ENCODE measurements at places on chromosomes 11 and 22.
A peak's percentile ranks its signal among the peaks of the same experiment; 100 is the strongest.

DNA sequence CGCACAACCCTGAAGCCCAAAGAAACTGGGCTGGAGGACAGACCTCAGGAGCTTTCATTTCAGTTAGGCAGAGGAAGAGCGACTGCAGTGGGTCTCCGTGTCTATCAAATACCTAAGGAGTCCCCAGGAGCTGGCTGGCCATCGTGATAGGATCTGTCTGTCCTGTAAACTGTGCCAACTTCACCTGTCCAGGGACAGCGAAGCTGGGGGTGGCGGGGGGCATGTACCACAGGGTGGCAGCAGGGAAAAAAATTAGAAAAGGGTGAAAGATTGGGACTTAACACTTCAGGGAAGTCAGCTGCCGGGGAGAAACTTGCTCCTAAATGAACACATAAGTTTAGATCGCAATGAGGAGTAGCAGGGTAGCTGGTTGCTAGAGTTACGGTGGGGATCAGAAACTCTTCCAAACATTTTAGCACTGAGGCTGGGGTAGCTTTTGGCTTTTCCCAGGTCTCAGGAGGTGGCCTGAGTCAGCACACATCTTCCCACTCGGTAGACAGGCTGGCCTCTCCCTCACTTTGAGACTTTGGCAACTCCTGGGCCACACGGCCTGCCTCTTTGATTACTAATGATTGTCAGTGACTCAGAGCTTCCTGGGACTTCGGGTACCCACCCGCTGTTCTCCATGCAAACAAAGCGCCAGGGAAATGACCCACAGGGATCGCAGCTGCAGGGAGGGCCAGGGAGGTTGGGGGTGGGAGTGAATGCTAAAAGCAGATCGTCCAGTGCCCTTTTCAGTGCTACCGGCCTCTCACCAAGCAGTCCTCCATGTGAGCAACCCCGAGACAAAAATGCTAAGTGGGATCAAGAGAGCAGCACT, 2.9 kb upstream of the MTFP1 start:
- DNase-seq = peak; percentile 85

GRCh38 chr11:103528046-103528445, 418.8 kb downstream of the DYNC2H1 start:
- no peak for DNase-seq

DNA sequence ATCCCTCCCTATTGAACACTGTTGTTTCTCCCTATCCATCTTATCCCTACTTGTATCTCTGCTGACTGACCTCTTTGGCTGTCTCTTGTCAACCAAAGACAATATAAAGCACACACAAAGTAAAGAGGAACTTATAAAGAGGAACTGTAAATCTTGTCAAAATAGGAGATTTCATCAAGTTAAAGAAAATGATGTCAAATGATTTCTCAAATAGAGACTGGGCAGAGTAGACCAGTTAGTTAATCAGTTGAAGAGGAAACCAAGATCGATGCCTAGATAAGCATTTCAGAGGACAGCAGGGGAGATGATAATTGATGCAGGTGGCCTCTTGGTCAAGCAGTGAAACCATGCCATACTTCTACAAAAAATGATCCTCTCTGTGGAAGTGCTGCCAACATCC, 22.7 kb downstream of the KCNQ1OT1 start:
- peak; percentile 77 for DNase-seq

GRCh38 chr11:130728185-130729180, 187.8 kb downstream of the SNX19 start:
- no peak for DNase-seq

- DNase-seq = no peak
These were observed 10.5 kb downstream of the EMID1 start for GRCh38 chr22:29216011-29216872.

DNA sequence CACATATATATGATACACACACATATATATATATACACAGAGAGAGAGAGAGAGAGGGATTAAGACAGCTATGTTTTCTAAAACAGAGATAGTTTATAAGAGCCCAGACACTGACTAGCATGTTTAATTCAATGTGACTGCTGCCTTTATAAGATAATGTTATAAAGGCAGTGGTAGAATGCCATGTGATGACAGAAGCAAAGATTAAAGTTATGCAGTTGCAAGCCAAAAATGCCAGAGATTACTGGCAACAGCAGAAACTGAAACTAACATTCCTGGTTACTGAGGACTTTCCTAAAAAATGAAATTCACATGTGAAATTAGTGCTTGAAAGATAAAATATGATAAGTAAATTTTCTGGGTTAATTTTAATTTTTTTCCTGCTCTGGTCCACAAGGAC, 1888.9 kb downstream of the LRRC4C start:
- DNase-seq = no peak

DNA sequence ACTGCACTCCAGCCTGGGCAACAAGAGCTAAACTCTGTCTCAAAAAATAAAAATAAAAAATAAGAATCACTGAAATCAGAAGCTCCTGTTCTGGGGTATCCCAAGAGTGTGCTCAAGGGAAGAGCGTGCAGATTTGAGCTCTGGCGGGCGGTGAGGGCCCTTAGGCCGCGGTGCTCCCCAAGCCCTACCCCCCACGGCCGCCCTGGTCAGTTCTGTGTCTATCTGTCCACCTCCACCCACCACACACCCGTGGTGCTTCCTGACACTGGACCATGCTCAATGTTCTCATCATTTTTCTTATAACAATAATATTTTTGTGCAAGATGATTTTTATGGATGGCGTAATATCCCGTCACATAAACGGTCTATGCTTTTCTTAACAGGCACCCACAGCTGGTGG, 71.1 kb downstream of the RTL6 start:
- no peak for DNase-seq

DNA sequence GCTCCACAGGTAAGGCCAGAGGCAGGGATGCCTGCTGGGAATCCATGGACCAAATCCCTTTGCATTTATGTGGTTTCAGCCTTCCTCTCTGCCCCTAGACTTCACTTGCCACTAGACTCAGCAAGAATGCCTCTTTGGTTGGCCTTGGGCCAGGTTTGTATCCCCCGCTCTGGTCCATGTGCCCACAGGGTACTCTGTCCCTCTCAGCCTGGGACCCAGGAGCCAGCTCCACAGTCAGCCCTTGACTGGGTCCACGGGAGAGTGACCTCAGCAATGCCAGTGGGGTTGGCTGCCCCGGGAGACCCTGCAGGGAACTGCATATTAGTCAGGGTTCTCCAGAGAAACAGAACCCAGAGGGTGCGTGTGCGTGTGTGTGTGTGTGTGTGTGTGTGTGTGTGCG, 28.3 kb upstream of the LINC01488 start:
- no peak for DNase-seq

GRCh38 chr22:19103880-19104821, 18.1 kb downstream of the DGCR2 start:
- DNase-seq = no peak

- no peak for DNase-seq
These were observed 11.1 kb upstream of the ANO1 start for GRCh38 chr11:70067036-70067435.

DNA sequence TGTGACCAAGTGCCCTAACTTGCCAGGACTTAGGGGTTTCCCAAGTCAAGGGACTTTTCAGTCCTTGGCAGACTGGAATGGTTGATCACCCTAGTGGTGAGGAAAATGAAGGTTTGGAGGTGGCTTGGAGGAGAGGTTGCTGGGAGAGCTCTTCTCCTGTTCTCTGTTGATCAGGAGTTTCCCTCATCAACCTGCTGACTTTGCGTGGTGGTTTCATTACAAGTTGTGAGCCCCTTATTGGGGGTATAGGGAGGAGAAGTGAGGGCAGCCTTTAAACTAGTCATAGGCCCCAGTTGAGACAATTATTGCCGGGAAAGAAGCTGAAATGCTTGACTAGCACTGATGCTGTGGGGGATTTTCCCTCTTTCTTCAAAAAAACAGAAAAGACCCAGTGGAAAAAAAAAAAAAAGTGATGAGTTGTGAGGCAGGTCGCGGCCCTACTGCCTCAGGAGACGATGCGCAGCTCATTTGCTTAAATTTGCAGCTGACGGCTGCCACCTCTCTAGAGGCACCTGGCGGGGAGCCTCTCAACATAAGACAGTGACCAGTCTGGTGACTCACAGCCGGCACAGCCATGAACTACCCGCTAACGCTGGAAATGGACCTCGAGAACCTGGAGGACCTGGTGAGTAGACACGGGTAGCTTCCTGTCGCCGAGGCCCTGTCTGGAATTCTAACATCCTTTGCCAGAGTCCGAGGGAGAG, at the start of gene CXCR5:
Gene CXCR5 (plus strand): TSS at position 525 of the 704 bp plus-strand sequence. CDS start 50 bp downstream, at position 575.
- DNase-seq = peak; percentile 36

GRCh38 chr11:71340086-71340606, 87.8 kb upstream of the SHANK2 start:
- DNase-seq = no peak

DNA sequence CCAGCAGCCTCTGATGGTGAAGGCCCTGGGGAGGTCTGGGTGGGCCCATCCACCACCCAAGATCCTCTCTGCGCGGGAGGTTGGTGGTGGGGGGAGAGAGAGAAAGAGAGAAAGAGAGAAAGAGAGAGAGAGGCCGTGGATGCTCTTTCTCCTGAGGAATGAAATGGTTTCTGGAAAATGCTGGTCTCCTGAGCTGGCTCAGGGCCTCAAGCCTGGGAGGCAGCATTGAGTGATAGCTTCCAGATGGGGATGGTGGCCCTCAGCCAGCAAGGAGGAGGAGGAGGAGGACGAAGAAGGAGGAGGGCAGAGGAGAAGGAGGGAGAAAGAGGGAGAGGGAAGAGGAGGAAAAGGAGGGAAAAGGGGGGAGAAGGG, 4.6 kb downstream of the TSPAN32 start:
- DNase-seq = no peak

DNA sequence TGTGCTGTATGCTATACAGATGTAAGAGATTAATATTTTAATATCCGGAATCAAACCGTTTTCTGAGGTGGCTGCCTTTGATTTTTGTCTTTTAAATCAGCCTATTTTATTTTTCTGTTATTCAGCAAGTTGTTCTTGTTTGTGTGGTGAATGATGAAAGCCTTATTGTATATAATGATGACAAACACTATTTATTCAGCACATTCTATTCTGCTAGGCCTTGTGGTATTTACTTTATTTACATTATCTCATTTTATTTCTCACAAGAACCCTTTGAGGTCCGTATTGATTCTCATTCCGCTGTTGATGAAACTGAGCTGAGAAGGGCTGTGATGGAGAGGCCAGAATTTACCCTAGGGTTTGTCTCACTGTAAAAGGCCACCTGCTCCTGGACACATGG, 40.5 kb downstream of the KREMEN1 start:
- no peak for DNase-seq

GRCh38 chr11:130526846-130527245, 78.4 kb downstream of the ADAMTS15 start:
- no peak for DNase-seq

- DNase-seq = no peak
These were observed 742 bp upstream of the CASP4 start for GRCh38 chr11:104968856-104969776.

GRCh38 chr11:76856106-76856505, 4.6 kb upstream of the ACER3 start:
- no peak for DNase-seq

GRCh38 chr22:37051391-37052385, at the start of gene KCTD17:
Gene KCTD17, plus strand, starts transcription at chr22:37051742. Its CDS starts 19 bp downstream, at chr22:37051761.
- DNase-seq = peak; percentile 93

GRCh38 chr11:132448334-132448995, 1078.0 kb downstream of the NTM start:
- no peak for DNase-seq

- no peak for DNase-seq
These were observed 27.5 kb downstream of the KCNJ4 start for GRCh38 chr22:38427465-38427864.

DNA sequence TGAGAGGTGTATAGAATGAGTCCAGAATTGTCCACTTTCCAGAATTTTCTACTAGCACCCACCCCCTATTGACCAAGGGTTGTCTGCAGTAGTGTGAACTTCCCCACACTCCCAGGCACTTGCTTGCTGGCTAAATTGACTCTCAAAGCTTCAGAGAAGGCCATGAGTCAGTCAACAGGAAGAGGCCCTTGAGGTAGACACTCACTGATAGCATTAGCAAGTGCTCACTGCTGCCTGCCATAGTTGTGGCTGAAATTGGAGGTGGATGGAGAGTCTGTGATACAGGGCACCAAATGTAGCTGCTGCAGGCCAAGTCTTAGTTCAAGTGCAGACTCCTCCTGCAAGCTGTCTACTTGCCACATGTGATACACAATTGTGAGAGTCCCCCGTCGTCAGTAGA, 156.8 kb downstream of the SPON1 start:
- DNase-seq = no peak

- DNase-seq = no peak
These were observed 393.9 kb downstream of the GUCY1A2 start for GRCh38 chr11:106624377-106624776.

GRCh38 chr11:112805658-112806057, 155.6 kb upstream of the NCAM1 start:
- DNase-seq = no peak

GRCh38 chr11:76371170-76371569, 9.8 kb downstream of the THAP12 start:
- peak; percentile 81 for DNase-seq

GRCh38 chr11:113082341-113082955, 121.2 kb downstream of the NCAM1 start:
- DNase-seq = no peak

GRCh38 chr11:118198370-118198769, 21.9 kb upstream of the SCN2B start:
- DNase-seq = peak; percentile 92

DNA sequence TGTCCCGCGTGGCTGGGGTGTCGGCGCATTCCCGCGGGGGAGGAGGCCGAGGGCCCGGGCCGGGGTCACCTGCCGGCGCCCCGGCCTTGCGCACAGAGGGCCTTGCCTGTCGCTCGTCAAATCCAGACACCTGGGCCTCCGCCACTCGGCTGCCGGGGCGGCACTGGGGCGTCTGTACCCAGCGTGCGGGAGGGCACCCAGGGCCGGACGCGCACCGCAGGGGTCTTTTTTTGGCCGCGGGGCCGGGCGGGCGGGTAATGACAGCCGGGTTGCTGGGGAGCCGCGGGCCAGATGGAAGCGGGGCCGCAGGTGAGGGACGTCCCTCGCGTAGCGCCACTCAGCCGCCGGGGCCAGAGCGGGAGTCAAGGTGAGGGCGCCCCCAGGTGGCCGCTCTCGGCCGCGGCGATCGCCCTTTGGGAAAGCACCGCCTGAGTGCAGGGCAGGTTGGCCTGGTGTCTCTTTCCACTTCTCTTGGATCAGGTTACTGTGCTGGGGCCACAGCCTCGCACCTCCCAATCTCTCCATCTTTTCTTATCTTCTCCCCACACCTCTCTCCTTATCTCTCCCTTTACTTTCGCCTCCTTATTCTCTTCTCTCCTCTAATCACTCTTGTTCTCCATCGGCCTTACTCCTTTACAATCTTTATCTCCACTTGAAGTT, 3.5 kb downstream of the PHLDB1 start:
- DNase-seq = peak; percentile 62

- DNase-seq = peak; percentile 91
These were observed 170.2 kb downstream of the BRD1 start for GRCh38 chr22:49657275-49657973.

DNA sequence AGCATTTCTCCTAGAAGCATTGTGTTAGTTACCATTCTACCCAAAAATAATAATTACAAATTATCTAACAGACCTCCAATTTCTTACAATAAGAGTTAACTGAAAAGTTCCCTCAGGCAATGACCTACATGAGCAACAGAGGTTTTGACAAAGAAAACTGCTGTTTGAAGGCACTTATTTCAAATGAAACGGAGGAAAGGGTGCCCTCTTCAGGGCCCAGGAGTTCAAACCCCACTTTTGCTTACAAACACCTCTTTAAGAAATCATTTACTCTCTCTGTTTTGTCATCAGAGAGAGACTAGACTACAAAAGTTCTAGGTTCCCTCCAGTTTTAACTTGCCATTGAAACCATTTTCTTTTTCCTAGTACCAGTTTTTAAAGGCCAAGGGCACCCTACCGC, 56.7 kb downstream of the AMBRA1 start:
- DNase-seq = no peak
